Neural progenitor cell (in vitro differentiated cells): ENCODE measurements at places on chromosomes 11 and 22. TPM values are rescaled to one million over a fixed set of nuclear protein-coding genes. Genes with fewer than 3 reads are reported as not detected.

GRCh38 chr11:10095412-10096208 is 198.4 kb downstream of the SBF2 start:
- DNase-seq = no peak

- DNase-seq = no peak
Observed at GRCh38 chr11:20089796-20090653, 70.2 kb downstream of the DBX1 start.

GRCh38 chr11:1146365-1146764 is 11.4 kb upstream of the MUC5AC start:
- no peak for DNase-seq

DNA sequence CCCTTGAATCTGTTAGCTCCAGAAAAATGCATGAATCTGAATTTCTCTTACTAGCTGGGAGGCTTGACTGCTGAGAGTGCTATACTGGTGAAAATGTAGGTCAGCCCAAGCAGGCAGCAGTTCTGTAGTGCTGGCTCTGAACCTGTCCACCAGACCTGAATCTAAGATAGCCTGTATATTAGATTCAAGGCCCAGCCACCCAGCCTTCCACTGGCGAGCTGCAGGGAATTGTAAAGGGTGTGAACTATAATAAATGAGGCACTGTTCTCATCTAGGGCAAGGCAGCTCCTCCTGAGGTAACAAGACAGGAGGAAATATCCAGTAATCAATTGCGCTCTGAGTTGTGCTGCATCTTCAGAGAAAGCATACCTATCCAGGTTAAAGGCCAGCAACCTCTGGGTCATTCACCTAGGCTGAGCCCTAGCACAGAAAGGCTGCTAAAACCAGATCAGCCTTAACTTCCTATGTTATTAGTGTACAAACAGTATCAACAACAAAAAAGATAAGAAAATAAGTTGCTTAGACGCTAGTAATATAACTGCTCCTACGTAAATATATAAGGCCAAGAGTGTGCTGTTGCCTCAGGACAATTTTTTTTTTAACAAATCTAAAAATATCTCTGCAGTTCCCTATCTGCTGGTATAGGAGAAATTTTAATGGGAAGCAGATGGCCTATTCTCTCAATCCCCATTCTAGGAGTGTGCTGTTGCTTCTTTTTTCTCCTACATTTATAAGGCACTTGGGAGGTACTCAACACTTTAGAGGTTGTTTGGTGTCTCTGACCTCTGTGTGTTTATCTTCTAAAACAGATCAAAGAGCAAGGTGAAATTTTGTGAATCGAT is 63.0 kb downstream of the RELT start:
- DNase-seq = no peak

DTX4 gene
- total RNA-seq = 16.9 and 34.8 TPM in 2 replicates

LYVE1 gene
- total RNA-seq = 0.51 TPM in 1 of 2 replicates, not detected in the other
